Activated T-cell treated with anti-CD3 and anti-CD28 coated beads for 4 hours (primary cell): ENCODE measurements at places on chromosomes 12 and 14.

- no peak for DNase-seq
Observed at GRCh38 chr12:87870493-87871460, 158.4 kb downstream of the C12orf50 start.

GRCh38 chr12:66587912-66588311 is 91.0 kb downstream of the GRIP1 start:
- no peak for DNase-seq

DNA sequence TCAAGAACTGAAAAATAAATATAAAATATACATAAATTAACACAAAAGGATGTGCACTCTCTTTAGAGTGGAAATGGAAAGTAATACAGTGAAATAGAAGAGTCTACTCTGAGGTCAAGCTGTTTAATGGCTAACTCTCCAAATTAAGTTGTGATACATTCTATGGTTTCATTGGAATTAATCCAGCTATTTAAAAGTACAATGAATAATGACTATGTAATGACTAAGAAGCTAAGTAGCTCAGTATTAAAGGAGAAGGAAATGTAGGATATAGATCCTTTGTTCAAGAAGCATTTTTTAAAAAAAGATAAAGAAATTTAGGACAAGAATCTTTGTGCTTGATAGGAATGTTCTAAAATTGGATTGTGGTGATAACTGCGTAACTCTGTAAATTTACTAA is 85.3 kb downstream of the LRP6 start:
- no peak for DNase-seq

DNA sequence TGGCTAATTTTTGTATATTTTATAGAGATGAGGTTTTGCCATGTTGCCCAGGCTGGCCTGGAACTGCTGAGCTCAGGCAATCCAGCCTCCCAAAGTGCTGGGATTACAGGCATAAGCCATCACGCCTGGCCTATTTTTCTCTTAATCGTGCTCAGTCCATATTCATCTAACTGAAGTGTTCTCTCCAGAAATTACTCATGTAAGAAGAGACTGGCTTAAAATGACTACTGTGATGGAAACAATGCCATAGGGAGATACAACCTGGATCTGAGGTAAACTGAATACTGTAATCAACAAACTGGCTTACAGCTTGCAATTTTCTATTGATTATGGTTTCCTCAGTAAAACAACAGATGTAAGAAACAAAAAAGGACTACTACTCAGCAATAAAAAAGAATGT is 21.1 kb downstream of the NUMB start:
- DNase-seq: no peak

GRCh38 chr12:50241178-50241577 is 42.1 kb downstream of the LIMA1 start:
- DNase-seq: no peak

- no peak for DNase-seq
Observed at GRCh38 chr12:51362307-51362706, 15.8 kb upstream of the CELA1 start.

DNA sequence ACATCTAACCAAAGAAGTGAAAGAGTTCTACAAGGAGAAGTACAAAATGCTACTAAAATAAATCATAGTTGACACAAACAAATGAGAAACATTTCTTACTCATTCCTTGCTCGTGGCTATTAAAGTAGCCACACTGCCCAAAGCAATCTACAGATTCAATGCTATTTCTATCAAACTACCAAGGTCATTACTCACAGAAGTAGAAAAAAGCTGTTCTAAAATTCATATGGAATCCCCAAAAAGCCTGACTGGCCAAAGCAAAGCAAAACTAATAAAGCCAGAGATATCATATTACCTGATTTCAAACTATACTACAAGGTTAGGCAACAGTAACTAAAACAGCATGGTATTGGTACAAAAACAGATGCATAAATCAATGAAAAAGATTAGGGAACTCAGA is 305.6 kb downstream of the RPAP3 start:
- DNase-seq: no peak

DNA sequence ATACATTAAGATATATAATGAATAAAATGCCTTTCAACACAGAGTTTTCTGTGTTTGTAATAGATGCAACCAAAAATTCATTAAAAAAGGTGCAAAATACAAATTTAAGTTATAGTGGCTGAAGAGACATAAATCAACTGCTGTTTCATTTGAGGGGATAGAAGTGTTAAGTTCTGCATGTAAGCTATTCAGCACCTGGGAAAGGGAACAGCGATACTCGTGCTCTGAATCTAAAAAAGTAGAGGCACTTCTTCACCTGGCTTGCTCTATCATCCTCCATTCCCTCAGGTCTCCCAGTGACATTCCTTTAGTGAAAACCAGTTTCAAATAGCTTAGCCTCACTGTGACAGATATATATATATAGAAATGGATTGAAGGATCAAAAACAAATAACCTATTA is 222.6 kb downstream of the ACSS3 start:
- DNase-seq: no peak

DNA sequence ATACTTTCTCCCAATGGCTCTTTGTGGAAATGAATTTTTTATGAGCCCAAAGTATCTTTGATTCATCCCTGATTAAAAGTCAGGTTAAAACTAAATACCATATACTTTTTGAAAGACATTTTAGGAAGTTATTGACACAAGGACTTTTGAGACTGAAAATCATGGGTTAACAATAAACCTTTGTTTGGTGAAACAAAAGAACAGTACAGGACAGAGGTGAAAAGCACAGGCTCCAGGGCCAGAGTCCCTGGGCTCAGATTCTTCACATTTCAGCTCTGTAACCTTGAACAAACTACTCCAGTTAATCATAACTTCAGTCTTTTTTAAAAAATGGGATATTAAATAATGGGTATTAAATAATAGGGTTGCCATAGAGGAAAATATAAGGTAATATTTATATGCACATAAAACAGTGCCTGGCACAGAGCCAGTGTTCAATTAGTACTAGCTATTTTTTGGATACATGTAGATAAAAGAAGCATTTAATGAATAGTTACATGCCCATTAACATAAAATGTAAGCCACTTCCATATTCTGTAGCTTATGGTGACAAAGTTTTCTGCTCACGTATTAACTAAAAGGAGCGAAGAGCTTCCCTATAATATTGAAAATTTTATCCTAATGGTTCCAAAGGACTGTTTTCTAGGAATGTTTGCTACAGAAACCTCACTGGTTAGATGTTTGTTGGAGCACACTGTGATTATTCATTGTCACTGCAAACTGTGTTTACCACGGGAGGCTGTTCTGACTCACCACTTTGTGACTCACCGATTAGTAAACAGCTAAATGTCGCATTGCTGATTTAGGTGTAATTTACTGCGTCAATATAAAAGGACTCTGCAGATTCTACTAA is 255.4 kb downstream of the DAD1 start:
- no peak for DNase-seq

GRCh38 chr12:92437452-92437851 is 265.3 kb upstream of the PLEKHG7 start:
- no peak for DNase-seq

GRCh38 chr14:101075025-101075800 is 171.7 kb upstream of the RTL1 start:
- no peak for DNase-seq

- DNase-seq: no peak
Observed at GRCh38 chr12:52187640-52188039, 4.2 kb downstream of the KRT80 start.

DNA sequence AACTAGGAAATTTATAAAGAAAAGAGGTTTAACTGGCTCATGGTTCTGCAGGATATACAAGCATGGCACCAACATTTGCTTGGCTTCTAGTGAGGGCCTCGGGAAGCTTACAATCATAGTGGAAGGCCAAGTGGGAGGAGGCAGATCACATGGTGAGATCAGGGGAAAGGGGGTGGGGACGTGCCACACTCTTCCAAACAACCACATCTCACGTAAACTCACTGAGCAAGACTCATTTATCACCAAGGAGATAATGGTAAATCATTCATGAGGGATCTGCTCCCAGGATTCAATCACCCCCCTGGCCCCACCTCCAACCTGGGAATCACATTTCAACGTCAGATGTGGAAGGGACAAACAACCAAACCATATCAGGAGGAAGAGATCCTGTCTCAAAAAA is 35.8 kb downstream of the NUMB start:
- no peak for DNase-seq
